ENCODE measurements at places on chromosomes 16 and 17.
A peak's percentile ranks its signal among the peaks of the same experiment; 100 is the strongest.

GRCh38 chr17:83082424-83082823, 3.0 kb downstream of the METRNL start:
- no peak for DNase-seq

GRCh38 chr16:29007730-29008593, 23.1 kb downstream of the LAT start:
- no peak for DNase-seq

DNA sequence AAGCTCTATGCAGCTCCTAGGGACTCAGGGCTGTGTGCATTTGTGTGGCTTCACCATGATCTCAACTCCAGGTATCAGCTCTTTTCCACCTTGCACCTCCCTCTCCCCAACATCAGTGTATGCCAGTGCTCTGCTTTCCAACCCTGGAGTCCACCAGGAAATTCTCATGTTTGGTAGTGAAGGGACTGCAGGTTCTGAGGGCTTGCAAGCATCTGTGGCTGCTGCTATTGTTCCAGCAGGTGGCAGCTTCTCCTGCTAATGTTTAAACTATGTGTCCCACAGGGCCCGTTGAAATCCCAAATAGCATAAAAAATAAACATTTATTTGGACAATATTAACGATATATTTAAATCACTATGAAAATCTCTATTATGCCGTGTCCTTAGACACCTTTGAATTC, 82.0 kb downstream of the RGS9 start:
- DNase-seq: no peak

GRCh38 chr17:2691965-2692780, 19.4 kb downstream of the CLUH start:
- DNase-seq: no peak

- DNase-seq: no peak
Observed at GRCh38 chr17:30203471-30203981, 32.0 kb downstream of the SLC6A4 start.

DNA sequence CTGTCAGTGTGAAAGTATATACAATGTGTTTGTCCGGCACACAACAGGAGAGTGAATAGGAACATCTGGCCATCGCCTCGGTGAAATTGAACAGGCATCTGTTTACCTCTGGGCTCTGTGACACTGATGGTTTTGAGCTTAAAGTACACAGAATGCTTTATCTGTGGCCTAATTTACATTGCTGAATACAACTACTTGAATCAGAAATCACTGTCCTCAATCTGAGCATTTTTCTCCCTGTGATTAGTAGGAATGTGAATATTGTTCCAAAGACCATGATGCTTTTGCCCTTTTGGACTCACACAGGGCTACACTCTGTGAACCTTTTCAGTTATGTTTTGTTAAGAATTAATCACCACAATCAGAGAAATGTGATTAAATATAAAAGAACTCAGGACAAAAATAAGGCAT, 323.0 kb upstream of the TBX2 start:
- DNase-seq: no peak

- DNase-seq: peak; percentile 73
Observed at GRCh38 chr17:17849147-17849820, 12.5 kb upstream of the SREBF1 start.

DNA sequence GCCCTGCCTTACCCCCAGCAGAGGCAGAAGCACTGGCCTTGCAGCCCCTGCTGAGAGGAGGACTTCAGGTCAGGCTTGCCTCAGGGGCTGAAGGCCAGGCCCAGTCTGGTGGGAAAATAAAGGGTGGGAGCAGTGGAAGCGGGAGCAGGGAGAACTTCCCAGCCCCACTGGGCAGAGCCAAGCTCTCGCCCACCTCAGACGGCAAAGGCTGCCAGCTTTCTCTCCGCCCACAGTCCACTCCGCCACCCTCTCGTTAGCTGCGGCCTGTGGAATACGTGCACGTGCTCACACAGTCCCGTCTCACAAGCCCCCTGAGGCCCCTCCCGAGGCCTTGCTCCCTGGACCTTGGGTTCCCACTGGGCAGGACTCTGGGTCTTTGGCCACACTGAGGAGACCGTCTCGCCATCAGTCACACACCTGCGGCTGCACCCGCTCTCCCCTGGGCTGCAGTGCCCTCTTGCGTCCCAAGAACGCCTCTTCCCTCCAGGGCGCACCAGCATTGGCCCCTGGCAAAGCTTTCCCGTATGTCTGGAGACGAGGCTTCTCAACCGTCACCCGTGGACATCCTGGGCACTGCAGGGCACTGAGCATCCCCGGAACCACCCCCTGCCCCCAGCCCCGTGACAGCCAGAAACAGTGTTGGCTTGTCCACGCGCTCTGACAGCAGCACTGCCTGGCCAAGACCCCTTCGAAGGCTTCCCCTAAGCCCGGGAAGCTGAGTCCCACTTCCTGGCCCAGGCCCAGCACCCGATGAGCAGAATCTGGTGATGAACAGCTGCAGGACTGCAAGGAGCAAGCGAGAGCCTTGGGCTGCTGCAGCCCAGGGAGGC, 8.3 kb downstream of the MRPL28 start:
- peak; percentile 70 for DNase-seq

GRCh38 chr17:41803049-41804020, 8.4 kb downstream of the P3H4 start:
- DNase-seq: no peak

DNA sequence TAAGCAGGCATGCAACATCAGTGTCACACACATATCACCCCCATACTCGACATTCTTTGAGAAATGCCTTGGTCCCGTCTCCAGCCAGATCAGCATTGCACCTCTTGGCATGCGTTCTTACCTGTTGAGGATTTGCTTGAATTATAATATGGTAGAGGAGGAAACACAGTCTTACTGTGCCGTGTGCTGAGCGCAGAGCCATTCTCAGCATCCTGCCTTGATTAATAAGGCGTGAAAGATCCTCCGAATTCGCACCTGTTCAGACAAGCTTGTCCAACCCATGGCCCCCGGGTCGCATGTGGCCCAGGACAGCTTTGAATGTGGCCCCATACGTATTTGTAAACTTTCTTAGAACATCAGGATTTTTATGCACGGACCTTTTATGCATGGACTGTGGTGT, 408.1 kb downstream of the WWOX start:
- DNase-seq: no peak

DNA sequence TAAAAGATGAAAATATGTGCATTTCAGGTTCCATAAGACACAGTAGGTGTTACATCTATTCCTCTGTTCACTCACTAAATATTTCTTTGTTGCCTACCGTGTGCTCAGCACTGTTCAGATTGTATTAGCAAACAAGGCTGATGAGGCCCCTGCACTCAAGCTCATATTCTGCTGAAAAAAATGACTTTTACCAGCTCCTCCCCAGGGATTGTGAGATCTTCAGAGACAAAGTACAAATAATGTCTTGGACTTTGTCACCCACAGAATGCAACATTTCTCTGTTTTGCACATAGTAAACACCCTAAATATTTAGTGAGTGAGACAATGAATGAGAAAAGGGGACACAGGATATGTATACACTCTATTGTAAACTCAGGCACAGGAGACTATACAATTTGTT, 21.9 kb upstream of the MYOCD start:
- DNase-seq: no peak

DNA sequence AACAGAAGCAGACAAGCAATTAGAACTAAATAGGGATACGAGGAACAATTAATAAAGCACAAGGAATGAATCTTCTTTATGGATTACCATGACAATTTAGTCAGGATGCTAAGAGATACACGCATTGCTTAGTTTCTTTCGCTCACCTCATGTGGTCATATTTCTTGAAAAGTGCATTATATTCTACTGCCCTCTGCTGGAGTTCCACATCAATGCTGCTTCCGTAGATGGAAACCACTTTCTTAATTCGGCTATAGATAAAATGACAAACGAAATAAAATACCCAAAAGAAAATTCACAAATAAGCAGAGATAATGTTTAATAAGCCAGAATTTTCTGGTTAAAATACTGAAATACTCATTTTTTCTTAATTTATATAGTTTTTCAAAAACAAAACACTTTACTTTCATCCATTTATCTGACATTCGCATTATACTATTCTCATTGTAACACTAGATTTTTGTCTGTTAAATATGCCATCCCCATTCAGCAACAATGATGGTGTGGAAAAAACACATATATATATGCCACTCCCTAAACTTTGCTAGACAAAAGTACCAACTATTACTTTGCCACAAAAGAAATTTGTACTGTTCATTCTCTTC, 22.0 kb upstream of the PHLPP2 start:
- no peak for DNase-seq

GRCh38 chr16:86343027-86343795, 167.1 kb upstream of the FOXF1 start:
- peak; percentile 45 for DNase-seq

GRCh38 chr16:24845726-24846547, at the start of gene SLC5A11:
SLC5A11 (plus strand) TSS chr16:24845963; CDS start chr16:24858644, 12,681 bp downstream.
- DNase-seq: no peak

GRCh38 chr17:10292057-10292937, 80.5 kb downstream of the MYH13 start:
- peak; percentile 46 for DNase-seq

- DNase-seq: peak; percentile 44
Observed at GRCh38 chr17:77744066-77744988, 214.2 kb upstream of the TNRC6C start.

- DNase-seq: no peak
Observed at GRCh38 chr16:50050802-50051201, 15.0 kb upstream of the HEATR3 start.

- no peak for DNase-seq
Observed at GRCh38 chr16:50494501-50495491, 53.4 kb upstream of the NKD1 start.

DNA sequence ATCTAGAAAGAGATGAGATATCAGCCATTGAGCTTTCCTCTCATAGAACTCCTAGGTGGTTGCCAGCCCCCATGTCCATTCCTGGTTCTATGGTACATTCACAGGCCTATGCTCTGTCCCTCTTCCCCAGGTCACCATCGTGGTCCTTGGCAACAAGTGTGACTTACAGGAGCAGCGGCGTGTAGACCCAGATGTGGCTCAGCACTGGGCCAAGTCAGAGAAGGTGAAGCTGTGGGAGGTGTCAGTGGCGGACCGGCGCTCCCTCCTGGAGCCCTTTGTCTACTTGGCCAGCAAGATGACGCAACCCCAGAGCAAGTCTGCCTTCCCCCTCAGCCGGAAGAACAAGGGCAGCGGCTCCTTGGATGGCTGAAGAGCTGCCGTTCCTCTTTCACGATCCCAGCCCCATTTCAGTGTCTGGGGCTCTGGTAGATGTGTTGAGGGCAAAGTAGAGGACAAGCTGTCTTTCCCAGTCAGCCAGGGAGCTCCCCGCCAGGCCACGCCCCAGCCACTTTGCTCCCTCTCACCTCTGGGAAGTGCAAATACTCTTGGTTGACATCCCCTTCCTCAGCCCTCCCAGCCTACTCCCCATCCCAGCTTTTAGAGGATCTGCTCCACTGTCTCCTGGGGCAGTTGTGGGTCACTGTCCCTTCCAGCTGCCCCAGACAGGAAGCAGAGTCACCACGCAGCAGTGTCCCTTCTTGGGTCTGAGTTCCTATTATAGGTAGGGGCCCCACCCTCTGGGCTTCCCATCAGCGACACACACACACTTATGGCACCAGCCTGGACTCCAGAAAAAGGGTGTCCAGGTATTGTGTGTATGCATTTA, 3.8 kb downstream of the NKIRAS2 start:
- DNase-seq: no peak

- no peak for DNase-seq
Observed at GRCh38 chr17:82386881-82387704, 15.5 kb downstream of the UTS2R start.

- DNase-seq: no peak
Observed at GRCh38 chr16:11264155-11264832, 4.8 kb downstream of the TNP2 start.

- peak; percentile 75 for DNase-seq
Observed at GRCh38 chr17:29566473-29567303, at the start of gene ABHD15. ABHD15 (minus strand) TSS chr17:29567037; CDS start chr17:29566966, 71 bp downstream.

GRCh38 chr16:87446479-87446878, 46.3 kb downstream of the ZCCHC14 start:
- no peak for DNase-seq

DNA sequence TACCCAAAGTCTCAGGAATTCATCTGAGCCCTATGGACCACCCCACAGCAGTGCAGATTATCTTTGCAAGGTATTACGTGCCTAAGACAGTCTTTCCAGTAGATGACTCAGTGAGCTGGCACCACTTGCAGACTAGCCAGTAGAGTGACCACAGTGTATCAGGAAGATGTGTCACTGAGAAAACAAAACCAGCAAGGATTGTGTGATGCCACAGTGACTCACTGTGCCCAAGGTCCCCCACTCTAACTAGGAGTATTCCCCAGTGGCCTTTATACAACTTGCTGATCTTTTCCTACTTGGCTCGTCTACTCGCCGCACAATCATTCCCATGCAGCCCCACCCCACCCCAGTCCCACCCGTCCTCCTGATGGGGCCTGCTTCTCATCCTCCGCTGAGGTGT, 26.8 kb upstream of the PRKCA start:
- DNase-seq: no peak

GRCh38 chr17:5558815-5559785, 25.2 kb downstream of the NLRP1 start:
- DNase-seq: no peak

- peak; percentile 59 for DNase-seq
Observed at GRCh38 chr17:35254107-35254773, 11.4 kb downstream of the SLFN5 start.

GRCh38 chr17:7889166-7889955, 772 bp downstream of the CHD3 start:
- peak; percentile 96 for DNase-seq

DNA sequence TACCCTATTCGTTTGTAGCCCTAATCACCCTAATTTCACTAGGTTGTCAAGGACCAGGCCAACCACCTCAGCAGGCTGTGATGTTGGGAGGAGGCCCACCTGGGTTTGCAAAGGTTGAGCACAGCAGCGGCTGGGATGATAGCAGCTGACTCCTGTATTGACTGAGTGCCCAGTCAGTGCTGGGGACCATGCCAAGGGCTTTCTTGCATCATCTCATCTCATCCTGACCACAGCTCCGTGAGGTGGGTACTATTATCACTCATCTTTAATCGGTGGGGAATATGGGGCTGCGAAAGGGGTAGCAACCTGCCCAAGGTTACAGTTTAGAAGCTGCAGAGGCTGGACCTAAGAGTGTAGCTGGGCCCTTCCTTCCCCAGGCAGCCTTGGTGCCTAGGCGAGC, 11.7 kb downstream of the ATPAF2 start:
- no peak for DNase-seq

DNA sequence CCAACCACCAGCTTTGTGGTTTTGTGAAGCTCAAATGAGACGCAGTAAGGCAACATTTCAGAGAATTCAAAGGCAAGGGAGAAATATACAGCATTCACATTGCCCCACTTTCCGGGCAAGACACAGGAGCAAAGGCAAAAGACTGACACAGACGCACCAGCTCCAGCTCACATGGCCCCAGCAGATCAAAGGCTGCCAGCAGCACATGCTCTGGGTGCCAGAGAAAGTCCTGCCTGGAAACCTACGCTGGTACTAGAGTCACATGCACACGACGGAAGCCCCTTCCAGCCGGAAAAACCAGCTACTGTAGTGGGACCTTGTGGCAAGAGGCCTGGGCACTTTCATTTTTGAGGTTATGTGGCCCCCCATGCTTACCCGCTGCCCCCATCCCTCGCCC, 50.1 kb downstream of the GTF3C1 start:
- DNase-seq: no peak

- no peak for DNase-seq
Observed at GRCh38 chr16:61215605-61216004, 820.6 kb downstream of the CDH8 start.

GRCh38 chr16:69037373-69038160, 67.9 kb upstream of the HAS3 start:
- no peak for DNase-seq

GRCh38 chr16:67398546-67399217, 5.4 kb upstream of the TPPP3 start:
- no peak for DNase-seq

- no peak for DNase-seq
Observed at GRCh38 chr16:81335669-81336068, 20.9 kb downstream of the GAN start.

- DNase-seq: peak; percentile 90
Observed at GRCh38 chr16:4217204-4218131, 24.4 kb downstream of the SRL start.

Measured in femur (tissue), 1 donor.